ENCODE measurements at places on chromosomes 6 and 20.
A peak's percentile ranks its signal among the peaks of the same experiment; 100 is the strongest.

GRCh38 chr20:9241721-9242427, 173.0 kb downstream of the PLCB4 start:
- DNase-seq, result no peak

- DNase-seq, result peak; percentile 22
Measured at GRCh38 chr6:97440590-97441176, 157.7 kb upstream of the MMS22L start.

- DNase-seq, result no peak
Measured at GRCh38 chr20:2707353-2708072, 14.9 kb downstream of the EBF4 start.

- DNase-seq, result no peak
Measured at GRCh38 chr20:57161478-57162361, 104.7 kb downstream of the BMP7 start.

DNA sequence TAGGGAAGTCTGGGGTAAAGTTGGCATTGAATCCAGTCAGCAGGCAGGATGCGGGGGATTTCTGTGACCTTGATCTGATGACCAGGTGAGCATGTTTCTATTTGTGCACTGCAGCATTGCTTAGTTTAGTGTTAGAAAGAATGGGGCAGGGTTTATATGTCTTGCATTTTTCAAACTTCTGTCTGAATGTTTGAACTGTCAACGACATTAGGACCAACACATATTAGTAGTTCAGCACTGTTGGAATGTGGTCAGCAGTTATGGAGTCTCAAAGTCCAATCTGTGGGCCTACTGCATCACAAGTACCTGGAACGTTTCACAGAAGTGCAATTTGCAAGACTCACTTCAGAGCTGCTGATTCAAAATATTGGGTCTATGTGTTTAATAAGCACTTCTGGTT, 276.6 kb upstream of the BMP2 start:
- DNase-seq, result no peak

GRCh38 chr6:89379281-89379680, 26.8 kb upstream of the UBE2J1 start:
- no peak for DNase-seq

GRCh38 chr6:110319843-110320242, 38.3 kb downstream of the METTL24 start:
- DNase-seq, result no peak

DNA sequence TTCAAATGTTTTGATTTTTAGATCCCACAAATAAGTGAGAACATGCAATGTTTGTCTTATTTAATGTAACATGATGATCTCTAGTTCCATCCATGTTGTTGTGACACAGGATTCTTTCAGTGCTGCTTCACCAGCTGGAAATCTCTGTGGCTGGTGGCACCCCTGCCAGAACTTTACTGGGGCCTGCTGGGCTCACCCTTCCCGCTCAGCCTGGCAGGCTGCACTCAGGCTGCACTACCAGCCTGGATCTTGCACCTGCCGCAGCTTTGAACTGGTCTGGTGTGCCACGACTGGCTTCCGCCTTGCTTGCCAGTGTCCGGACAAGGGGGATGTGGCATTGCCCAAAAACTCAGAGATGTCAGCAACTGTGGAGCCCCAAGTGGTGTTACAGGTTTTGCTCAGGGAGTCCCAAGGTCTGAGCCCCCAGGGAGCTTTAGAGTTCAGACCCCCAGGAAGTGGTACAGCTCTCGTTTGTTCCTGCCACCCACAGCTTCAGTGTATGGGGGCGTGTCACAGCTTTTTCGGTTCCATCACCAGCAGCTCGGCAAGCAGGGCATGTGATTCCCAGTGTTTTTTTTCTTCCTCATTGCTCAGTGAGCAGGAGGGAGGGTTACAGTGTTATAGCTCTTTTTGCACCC, 72.3 kb upstream of the SYNCRIP start:
- DNase-seq, result no peak

GRCh38 chr6:166957087-166957804, 896 bp upstream of the RNASET2 start:
- DNase-seq, result no peak

GRCh38 chr6:13407709-13408695, 79.4 kb downstream of the GFOD1 start:
- no peak for DNase-seq

- DNase-seq, result no peak
Measured at GRCh38 chr6:26331218-26332073, 33.6 kb upstream of the BTN3A2 start.

All from NCI-H1092 (cell line).